ENCODE measurements at places on chromosomes 5 and 9. TPM values are rescaled to one million over a fixed set of nuclear protein-coding genes. Genes with fewer than 3 reads are reported as not detected.

The ACER2 gene
- total RNA-seq = 5.6 TPM

The SH3GL2 gene
- 1.2 TPM for total RNA-seq

The LECT2 gene
- not detected for total RNA-seq

The CATSPER3 gene
- not detected for total RNA-seq

The STOM gene
- total RNA-seq = 99.4 TPM

The EIF4E1B gene
- total RNA-seq = 0.68 TPM

The GKAP1 gene
- 33.4 TPM for total RNA-seq

The GRIA1 gene
- 3.3 TPM for total RNA-seq

The CCDC192 gene
- total RNA-seq = 2.7 TPM

The OTP gene
- total RNA-seq = not detected

The SPINK13 gene
- not detected for total RNA-seq

The WDR31 gene
- 3.2 TPM for total RNA-seq

The TMEM215 gene
- not detected for total RNA-seq

The PRLR gene
- 0.51 TPM for total RNA-seq

The AJM1 gene
- not detected for total RNA-seq

The HBEGF gene
- 2.4 TPM for total RNA-seq

The CDKN2B-AS1 gene
- not detected for total RNA-seq

The PCDHB8 gene
- total RNA-seq = not detected

The PDE4D gene
- 2.0 TPM for total RNA-seq

The ATG12 gene
- 50.4 TPM for total RNA-seq

The SLC46A2 gene
- not detected for total RNA-seq

The AGXT2 gene
- total RNA-seq = not detected
